ENCODE measurements at places on chromosomes 6 and 20. TPM values are rescaled to one million over a fixed set of nuclear protein-coding genes. Genes with fewer than 3 reads are reported as not detected.

Gene LGSN
- total RNA-seq = not detected

Gene CCN2
- 264 TPM for total RNA-seq

Gene NMBR
- total RNA-seq = not detected

Gene KCNK15
- 6.8 TPM for total RNA-seq

Gene MLN
- total RNA-seq = not detected

Gene SLC25A27
- 18.9 TPM for total RNA-seq

Gene HLA-DQB1
- not detected for total RNA-seq

Gene TMEM244
- total RNA-seq = not detected

Gene TRIM40
- not detected for total RNA-seq

Gene SPATS1
- not detected for total RNA-seq

Gene RIPPLY2
- total RNA-seq = under 0.01 TPM

Gene SCRT2
- total RNA-seq = not detected

Gene SCGN
- total RNA-seq = not detected

Gene DEFB124
- not detected for total RNA-seq

Gene PET117
- 13.4 TPM for total RNA-seq

Gene ADGRF1
- not detected for total RNA-seq

Data from articular chondrocyte of knee joint (primary cell).